LNCaP clone FGC (cell line): ENCODE measurements at places on chromosomes 5 and 9.

DNA sequence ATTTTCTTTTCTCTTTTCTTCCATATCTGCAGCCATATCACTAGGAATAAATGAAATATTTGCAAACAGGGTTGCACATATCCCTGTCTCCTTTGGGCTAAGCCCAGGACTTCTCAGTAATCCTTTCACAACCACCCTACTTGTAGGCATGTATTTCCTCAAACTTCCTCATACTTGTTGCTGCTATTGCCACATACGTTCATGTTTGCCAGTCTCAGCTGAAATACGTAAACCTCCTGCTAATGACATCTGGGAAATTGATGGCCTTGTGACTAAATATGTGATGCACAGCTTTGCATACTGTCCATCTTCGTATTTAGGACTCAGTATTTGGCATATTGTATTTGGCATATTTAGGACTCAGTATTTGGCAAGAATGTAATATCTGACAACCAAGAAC, 224.6 kb downstream of the PLK2 start:
- DNase-seq = peak; percentile 36

DNA sequence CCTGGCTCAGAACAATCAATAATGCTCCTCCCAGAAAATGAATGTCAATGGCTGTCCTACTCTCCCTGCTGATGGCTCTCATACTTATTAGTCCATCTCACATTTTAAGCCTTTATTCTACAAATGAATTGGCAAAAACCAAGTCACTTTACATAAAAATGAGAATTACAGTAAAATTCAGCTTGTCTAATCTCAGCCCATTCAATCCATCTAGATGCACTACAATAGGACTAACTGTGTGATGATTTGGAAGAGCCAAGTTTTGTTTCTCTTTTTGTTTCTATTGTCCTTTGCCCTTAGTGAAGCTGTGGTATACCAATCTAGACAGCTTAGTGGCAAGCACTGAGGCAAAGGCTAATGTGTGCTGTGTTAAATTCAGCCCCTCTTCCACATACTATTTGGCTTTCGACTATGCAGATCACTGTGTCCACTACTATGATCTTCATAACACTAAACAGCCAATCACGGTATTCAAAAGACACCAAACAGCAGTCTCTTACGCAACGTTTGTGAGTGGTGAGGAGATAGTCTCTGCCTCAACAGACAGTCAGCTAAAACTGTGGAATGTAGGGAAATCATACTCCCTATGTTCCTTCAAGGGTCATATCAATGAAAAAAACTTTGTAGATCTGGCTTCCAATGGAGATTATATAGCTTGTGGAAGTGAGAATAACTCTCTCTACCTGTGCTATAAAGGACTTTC, 140.8 kb upstream of the ZNF462 start:
- no peak for DNase-seq

- DNase-seq = no peak
Observed at GRCh38 chr5:33981408-33982162, 2.9 kb downstream of the SLC45A2 start.

GRCh38 chr9:93680443-93681268, 104.3 kb downstream of the PHF2 start:
- no peak for DNase-seq

DNA sequence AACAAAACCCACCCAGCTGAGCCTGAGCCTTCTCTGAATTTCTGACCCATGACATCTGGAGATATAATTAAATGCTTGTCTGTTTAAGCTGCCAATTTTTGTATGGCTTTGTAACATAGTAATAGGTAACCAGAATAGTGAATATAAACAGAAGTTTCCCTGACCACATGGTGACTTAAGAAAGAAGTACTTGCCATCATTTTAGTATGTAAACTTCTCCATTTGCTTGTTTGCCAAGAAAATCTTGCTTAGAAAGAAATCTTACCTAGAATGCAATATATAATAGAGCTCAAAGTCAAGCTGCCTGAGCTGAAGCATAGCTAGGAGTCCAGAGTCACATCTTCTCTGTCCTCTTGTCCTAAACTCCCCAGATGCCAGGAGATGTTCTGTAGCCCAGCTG, 117.0 kb downstream of the PCSK1 start:
- DNase-seq = no peak

- no peak for DNase-seq
Observed at GRCh38 chr5:40616781-40617180, 62.9 kb upstream of the PTGER4 start.

- DNase-seq = no peak
Observed at GRCh38 chr9:91164724-91165520, 196.8 kb downstream of the AUH start.

- DNase-seq = no peak
Observed at GRCh38 chr9:130847306-130848217, 12.5 kb downstream of the ABL1 start.

- no peak for DNase-seq
Observed at GRCh38 chr5:37889612-37890317, 49.9 kb upstream of the GDNF start.

DNA sequence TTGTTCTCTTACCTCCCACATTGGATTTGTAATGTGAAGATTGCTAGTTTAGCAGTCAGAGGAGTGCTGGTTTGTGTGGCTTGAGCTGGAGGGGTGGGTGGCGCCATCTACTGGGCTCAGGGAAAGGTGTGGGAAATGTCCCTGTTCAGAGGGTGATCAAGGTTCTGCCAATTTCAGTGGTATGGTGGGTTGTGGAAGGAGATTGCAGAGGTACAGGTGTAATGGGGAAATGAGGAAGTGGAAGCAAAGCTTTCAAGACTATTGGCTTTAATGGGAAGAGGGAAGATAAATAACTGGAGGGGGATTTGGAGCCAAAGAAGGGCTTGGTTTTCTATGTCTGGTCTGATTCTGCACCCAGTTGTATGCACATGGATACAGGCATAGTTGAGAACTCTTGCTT, 76.4 kb downstream of the OSMR start:
- DNase-seq = peak; percentile 17

- no peak for DNase-seq
Observed at GRCh38 chr9:85258823-85259370, 482.9 kb downstream of the AGTPBP1 start.

DNA sequence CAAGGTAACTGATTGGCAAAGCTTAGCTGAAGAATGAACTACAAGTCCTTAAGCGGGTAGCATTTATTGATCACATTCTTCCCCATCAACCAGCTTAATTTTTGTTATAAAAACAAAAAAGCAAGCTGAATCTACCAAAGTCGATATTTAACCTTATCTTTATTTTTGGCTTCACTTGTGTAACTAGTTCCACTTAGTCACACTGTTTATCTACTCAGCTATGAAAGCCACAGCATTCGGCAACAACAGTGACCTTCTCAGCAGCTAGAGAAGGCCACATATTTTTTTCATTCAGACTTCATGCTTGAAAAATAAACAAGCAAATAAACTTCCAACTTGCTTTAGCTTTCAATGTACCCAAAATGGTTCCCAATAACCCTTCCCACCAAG, 69.4 kb downstream of the KLHL3 start:
- DNase-seq = no peak

DNA sequence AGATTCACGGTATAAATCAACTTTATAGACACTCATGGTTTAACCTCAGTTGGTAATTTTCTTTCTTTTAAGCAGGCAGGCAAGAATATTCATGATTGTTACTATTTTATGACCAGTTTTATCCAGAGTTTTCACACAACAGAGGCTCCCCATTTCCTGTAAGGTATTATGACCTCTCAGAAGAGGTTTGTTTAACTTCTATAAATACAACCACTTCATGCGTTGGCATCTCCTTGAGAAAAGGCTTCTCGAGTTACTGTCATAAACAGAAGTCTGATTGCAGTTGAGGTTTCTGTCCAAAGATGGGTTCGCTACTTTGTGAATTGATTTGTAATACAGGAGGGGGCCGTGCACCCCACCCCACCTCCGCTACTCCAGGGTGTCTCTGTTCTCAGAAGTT, 55.3 kb downstream of the ENTREP1 start:
- DNase-seq = no peak

- no peak for DNase-seq
Observed at GRCh38 chr9:7980691-7981289, 181.2 kb upstream of the DMAC1 start.

GRCh38 chr5:76406014-76406413, 2.9 kb downstream of the IQGAP2 start:
- DNase-seq = no peak

DNA sequence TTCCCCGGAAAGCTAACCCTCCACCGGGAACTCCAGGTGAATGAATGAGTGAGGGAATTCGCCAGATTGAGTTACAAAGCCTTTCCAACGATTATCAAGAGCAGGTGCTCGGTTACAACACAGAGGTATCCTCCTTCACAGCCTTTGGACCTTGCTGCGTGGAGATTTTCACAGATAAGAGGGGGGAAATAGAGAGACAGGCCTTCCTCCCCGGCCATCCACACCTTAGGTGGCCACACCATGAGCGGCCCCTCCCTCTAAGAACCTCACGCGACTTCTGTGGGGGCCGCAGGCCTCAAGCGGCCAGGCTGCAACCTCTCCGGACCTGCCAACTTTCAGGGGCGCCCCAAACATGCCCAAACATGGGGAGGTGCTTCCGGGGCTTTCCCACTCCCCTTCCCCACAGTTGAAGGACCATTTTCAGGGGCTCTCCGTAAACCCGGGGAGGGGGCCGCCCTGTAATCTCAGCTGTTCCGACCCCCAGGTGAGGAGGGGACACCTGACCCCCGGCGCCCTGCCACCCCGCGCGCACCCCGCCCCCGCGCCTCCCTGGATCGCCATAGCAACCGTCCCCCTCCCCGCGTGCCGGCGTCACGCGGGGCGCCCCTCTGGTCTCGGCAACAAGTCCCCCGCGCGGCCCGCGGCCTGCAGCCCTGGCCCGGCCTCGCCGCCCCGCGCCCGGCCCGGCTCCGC, 603 bp downstream of the DENND1A start:
- DNase-seq = no peak

- DNase-seq = no peak
Observed at GRCh38 chr9:89662718-89663613, 58.2 kb downstream of the GADD45G start.

- no peak for DNase-seq
Observed at GRCh38 chr5:180636016-180636402, 13.4 kb downstream of the FLT4 start.

DNA sequence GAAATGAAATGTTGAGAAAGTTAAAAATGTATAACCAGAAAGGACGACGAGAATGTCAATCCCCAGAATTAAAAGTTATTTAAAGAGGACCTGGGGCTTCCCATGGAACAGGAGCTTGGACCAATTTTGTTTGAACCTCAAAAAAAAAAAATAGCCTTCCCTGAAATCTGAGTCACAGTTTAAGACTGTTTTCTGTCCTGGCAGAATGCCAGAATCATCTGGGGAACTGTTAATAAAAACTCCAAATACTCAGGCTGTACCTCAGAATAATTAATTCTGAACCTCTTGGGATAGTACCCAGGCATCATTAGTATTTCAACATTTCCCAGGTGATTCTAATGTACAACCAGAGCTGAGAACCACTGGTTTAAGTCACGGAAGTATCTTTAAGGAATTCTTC, 102.2 kb upstream of the SLCO6A1 start:
- no peak for DNase-seq

DNA sequence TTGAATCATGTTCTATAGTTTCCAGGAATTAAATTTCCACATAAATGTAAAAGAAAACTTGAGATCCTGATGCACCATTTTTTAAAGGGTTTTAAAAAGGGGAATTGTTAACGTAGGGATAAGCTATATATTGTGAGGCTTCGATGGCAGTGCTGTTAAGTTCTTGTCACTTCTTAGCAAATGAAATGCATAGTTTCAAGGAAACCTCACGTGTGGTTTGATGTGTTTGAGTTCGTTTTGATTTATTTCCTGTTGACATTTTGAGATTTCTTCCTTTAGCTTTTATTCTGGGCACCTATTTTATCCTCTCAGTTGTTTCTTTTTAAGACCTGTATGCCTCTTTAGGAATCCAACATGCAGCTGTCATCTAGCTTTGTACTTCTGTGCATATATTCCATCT, 301.0 kb downstream of the DOCK8 start:
- no peak for DNase-seq

GRCh38 chr5:73908846-73909245, 282.9 kb downstream of the ARHGEF28 start:
- DNase-seq = no peak
